Erythroblast (primary cell): ENCODE measurements at places on chromosomes 5 and 9.
A peak's percentile ranks its signal among the peaks of the same experiment; 100 is the strongest.

- no peak for DNase-seq
These were observed 73.0 kb upstream of the MPDZ start for GRCh38 chr9:13352451-13352979.

DNA sequence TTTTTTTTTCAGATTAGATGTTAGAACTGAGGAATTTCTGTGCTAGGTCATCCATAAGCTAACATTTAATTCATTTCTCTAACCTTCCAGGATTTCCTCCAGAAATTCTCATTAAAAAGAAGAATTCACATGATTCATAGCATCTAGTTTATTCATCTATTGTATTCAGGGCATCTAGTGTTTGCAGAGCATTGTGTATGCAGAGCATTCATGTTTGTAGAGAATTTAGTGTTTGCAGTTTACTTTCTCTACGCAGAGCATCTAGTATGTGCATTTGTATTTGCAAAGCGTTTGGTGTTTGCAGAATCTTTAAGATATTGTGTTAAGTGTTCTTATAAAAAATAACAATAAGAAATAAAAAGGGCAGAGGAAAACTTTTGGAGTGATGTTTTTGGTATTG is 491.1 kb downstream of the MTRR start:
- DNase-seq, result no peak

- peak; percentile 85 for DNase-seq
These were observed 12.9 kb downstream of the OR2V2 start for GRCh38 chr5:181160152-181160754.

GRCh38 chr5:126445502-126446174 is 22.4 kb downstream of the GRAMD2B start:
- DNase-seq, result no peak

- DNase-seq, result no peak
These were observed 75.3 kb downstream of the TRIO start for GRCh38 chr5:14218480-14218879.
